Activated B cell treated with CpG ODN at 0.5 μM for 24 hours (primary cell): ENCODE measurements at places on chromosomes 2 and 18.

DNA sequence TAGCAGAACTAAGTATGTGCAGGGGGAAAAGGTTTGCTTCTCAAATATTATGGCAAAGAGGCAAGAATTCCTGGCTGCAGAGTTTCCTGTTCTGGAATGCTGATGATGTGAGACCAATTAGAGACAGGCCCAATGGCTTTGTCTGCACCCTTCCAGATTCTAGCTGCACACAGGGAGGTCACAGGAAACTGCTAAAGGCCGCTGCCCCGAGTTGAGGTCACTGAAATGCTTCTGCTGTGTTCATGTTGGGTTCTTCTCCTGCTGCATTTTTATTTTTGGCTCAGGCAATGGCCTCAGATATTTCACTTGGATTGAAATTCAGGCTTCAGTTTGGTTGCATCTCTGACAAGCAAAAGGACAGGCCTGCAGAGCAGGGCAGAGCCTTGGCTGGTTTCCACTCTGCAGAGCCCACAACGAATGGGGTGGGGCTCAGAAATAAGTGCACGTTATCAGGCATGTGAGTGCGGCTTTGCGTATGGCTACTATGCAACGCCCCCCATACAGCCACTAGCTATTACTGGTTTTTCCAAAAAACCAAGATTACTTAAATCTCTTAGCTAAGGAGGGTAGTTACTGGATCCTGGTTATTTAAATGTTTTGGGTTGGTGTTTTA lies 66.9 kb upstream of the FZD5 start:
- no peaks in the 10 kb centered on the region for H3K27me3 ChIP-seq
- no peaks in the 10 kb centered on the region for H3K36me3 ChIP-seq
- H3K4me3 ChIP-seq: no peak overlapping the region
- no peaks in the 10 kb centered on the region for H3K4me1 ChIP-seq
- no peak for DNase-seq
- no peak overlapping the region for H3K27ac ChIP-seq

DNA sequence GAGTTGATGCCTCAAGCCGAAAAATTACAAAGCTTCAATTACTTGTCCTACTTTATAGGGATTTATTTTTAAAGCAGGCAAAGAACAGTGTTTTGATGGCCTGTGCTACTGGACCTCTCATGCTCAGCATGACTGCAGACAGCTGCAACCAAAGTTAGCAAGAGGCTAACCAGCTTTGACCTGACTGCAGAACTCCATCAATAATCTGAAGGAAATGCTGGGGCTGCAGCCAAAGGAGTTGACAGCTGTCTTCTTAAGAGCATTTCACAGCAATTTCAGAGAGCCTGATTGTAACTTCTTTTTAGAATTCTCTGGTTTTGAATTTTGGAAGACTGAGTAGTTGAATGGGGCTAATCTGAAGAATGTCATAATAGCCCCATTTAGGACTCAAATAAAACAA lies 46.5 kb upstream of the SESTD1 start:
- DNase-seq: no peak
- peaks cover 4% of the 10 kb centered on the region for H3K27me3 ChIP-seq
- no peak overlapping the region for H3K4me3 ChIP-seq

- H3K36me3 ChIP-seq: no peaks in the 10 kb centered on the region
- H3K4me3 ChIP-seq: no peak overlapping the region
- H3K4me1 ChIP-seq: no peaks in the 10 kb centered on the region
Measured at GRCh38 chr2:167537743-167538142, 649.5 kb downstream of the XIRP2 start.

DNA sequence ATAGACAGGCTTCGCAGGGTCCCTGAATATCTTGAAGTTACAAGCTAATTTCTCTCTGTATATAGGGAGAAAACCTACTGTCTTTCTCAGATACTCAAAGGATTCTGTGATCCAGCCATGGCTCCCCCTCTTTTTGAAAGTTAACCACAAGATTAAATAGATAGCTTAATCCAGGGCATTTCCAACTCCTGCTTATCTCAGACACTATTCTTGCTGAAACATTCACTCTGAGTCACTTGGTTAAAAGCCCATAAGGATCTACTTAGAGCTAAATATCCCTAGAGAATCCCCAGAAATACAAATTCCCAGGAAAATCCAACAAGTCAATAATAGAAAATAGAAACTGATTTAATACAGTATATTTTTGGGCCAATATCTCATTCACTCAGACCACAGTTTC lies 179.1 kb upstream of the LYPD1 start:
- no peaks in the 10 kb centered on the region for H3K4me1 ChIP-seq
- peaks cover 2% of the 10 kb centered on the region for H3K27me3 ChIP-seq
- no peak overlapping the region for H3K4me3 ChIP-seq

GRCh38 chr2:74462054-74462785 lies 3.0 kb downstream of the MOGS start:
- H3K27ac ChIP-seq: peak overlapping the region; percentile 46
- peaks cover 51% of the 10 kb centered on the region for H3K4me1 ChIP-seq
- no peak for DNase-seq
- H3K36me3 ChIP-seq: peaks cover 45% of the 10 kb centered on the region
- no peak overlapping the region for H3K4me3 ChIP-seq

- DNase-seq: no peak
- H3K4me3 ChIP-seq: no peak overlapping the region
- H3K27ac ChIP-seq: no peak overlapping the region
- H3K4me1 ChIP-seq: no peaks in the 10 kb centered on the region
Measured at GRCh38 chr2:14428056-14428455, 204.5 kb upstream of the LRATD1 start.

GRCh38 chr2:2000018-2000723 lies 255.9 kb upstream of the PXDN start:
- no peaks in the 10 kb centered on the region for H3K4me1 ChIP-seq
- DNase-seq: no peak

DNA sequence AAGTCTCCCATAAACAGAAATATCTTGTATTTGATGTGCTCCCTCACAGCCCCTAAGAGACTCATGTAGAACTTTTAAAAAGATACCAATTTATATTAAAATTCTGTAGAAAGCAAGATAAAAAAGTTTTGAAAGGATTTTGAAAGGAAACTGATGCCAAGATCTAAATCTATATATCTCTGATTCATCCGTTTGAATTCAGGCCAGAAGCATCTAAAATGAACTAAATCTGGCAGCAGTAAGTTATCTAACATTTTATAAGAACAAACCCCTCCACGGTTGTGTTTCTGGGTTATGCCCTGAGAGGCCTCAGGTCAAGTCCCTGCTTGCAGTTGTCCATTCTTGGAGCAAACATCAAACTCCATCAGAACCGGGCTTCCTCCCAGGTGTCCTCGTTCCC lies 165.8 kb downstream of the FBXO15 start:
- peaks cover 2% of the 10 kb centered on the region for H3K27me3 ChIP-seq
- H3K27ac ChIP-seq: no peak overlapping the region
- no peaks in the 10 kb centered on the region for H3K36me3 ChIP-seq
- no peaks in the 10 kb centered on the region for H3K4me1 ChIP-seq
- DNase-seq: no peak
